ENCODE measurements at places on chromosomes 1 and 21.

DNA sequence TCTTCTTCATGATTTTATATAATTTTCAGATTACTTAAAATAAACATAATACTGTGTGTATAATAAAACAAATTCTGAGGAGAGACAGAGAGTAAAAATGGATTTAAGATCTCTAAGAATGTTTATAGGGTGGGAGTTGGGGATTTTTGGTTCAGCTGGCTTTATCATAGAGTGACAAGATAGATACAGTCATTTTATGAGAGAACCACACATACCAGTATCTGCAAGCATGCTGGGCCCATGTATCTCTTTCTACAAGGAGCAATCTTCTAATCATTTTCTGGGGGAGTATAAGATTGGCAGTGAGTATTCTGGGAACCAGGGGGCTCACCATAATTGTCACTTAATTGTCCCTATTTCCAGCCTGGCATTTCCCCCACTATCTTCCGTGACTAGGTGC is 64.3 kb upstream of the DUSP10 start:
- DNase-seq = no peak

GRCh38 chr1:38881487-38881886 is at the start of gene GJA9:
GJA9 (minus strand) TSS chr1:38881587; CDS start chr1:38876098, 5,489 bp downstream.
- DNase-seq = no peak

DNA sequence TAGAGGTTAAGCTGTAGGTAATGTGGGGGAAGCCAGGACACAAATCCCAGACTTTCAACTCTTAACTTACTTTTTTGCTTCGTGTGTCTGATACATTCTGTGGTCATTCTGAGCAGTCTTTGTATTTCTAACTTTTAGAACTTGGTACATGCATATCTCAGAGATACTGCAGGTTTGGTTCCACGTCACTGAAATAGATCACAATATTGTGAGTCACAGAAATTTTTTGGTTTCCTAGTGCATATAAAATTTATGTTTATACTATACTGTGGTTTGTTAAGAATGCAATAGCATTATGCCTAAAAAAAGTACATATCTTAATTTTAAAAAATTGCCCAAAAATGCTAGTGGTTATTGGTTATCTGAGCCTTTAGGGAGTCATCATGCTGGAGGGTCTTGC is 3.2 kb downstream of the URB2 start:
- no peak for DNase-seq

- no peak for DNase-seq
These were observed 613.9 kb downstream of the PTPRU start for GRCh38 chr1:29849991-29850757.

DNA sequence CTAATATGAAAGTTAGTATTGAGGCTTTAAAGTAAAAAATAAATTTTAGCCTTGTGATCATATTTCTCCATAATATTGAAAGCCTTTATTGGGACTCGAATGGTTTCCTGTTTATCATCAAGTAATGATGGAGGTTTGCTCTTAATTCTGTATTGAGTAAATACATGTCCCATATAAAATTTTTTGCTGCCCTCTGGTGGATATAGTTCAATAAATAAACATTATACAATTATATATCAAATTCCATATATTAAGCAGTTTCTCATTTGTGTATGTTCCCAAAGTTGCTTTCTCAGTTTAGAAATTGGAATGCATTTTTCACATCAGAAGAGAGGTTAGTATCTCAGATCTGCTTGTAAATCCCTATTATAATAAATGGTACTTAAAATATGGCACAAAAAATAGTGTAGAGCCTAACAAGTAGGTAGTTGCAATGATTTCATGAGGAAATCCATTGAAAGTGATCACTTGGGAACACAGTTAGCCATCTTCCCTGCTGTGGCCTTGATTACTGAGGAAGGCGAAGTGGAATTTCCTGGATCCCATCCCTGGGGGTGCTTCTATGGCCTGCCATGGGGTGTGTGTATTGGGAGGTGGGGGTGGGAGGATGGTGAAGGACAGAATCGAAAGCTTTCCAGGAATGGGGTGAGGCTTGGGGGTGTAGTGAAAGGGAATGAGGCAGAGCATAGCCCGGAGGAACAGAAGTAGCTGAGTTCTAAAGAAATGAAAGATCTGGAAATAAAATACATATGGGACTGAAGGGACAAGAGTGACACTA is 84.1 kb upstream of the C21orf91 start:
- no peak for DNase-seq

GRCh38 chr1:167627615-167627864 is 2.5 kb upstream of the RCSD1 start:
- DNase-seq = no peak

- DNase-seq = no peak
These were observed 36.0 kb upstream of the GNG12 start for GRCh38 chr1:67869233-67869632.

DNA sequence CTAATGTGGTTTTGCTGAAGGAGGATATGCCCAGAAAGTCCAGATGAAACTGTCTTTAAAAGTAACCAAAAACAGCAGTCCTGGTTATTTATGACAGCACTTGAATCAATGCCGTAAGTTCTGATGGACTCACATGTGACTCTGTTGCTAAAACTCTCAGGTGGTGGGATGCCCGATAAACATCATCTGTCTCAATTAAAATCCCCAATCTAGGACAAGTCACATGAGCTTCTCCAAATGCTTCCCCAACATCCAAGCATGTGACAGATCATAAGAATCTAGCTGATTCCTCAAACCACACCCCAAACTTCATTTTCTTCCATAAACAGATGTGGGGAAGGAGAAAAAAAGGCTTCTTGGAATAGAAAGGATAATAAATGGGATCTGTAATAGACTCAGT is 786 bp upstream of the CTSK start:
- peak; percentile 43 for DNase-seq

Data from HFF-Myc (cell line).